Fibroblast of lung (primary cell): ENCODE measurements at places on chromosomes 3 and 15. TPM values are rescaled to one million over a fixed set of nuclear protein-coding genes. Genes with fewer than 3 reads are reported as not detected.

GRCh38 chr3:27659279-27660021 lies 62.7 kb downstream of the EOMES start:
- no peaks in the 10 kb centered on the region for H3K27me3 ChIP-seq
- no peaks in the 10 kb centered on the region for H3K4me1 ChIP-seq
- H3K27ac ChIP-seq = no peak overlapping the region

- H3K4me3 ChIP-seq = no peak overlapping the region
- no peaks in the 10 kb centered on the region for H3K4me1 ChIP-seq
- no peaks in the 10 kb centered on the region for H3K27me3 ChIP-seq
- no peak for DNase-seq
- H3K36me3 ChIP-seq = no peaks in the 10 kb centered on the region
- H3K27ac ChIP-seq = no peak overlapping the region
Measured at GRCh38 chr3:157922614-157923013, 183.6 kb downstream of the SHOX2 start.

DNA sequence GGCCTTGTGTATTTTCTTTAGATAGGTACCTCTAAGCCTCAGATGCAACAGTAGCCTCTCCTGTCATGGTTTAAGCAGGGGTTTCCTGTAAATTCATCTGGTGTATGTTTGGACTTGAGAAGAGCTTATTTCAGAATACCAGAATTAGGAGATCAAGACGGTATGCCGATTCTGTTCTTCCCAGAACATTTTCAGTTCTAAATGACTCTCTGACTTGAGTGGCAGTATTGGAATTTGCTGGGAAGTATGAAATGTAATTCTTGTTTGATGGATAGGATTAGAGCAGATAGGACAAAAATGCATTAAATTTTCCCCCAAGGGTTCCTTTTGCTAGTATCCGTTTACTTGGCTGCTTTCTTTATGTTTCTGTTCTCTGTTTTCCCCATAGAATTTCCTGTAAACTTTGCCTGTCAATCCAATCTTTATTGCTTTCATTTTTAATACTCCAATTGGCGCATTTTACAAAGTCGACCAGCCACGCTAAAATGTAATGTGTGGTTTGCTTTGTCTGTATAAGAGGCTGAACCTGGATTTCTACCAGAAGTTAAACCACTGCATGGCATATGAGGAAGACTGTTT lies 612.2 kb downstream of the RBMS3 start:
- no peaks in the 10 kb centered on the region for H3K4me1 ChIP-seq
- no peak overlapping the region for H3K27ac ChIP-seq
- H3K36me3 ChIP-seq = no peaks in the 10 kb centered on the region
- no peaks in the 10 kb centered on the region for H3K27me3 ChIP-seq

The PDZRN3 gene
- 47.5 and 56.3 TPM in 2 replicates for total RNA-seq

DNA sequence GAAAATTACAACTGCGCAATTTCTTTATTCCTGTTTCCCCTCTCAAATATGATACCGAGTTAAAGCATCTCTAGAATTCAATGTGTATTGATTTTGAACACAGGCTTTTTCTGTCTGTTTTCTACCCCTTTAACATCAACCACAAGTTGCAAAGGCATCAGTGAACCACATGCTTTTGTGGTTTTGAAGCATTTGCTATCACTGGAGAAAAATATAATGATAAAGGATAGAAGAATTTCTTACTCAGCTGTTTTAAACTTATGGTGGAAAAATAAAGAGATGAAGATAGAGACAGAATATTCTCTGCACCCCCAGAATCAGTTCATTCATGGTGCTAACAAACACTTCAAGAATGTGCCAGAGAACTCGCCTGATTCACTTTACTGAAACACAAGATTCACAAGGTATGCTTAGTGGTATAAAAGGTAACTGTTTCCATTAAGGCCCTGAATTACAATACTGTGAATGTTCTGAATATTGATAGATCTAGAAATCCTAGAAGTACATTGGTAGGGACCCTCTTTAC lies 9.5 kb upstream of the DPPA4 start:
- no peaks in the 10 kb centered on the region for H3K4me1 ChIP-seq
- no peaks in the 10 kb centered on the region for H3K27me3 ChIP-seq
- no peaks in the 10 kb centered on the region for H3K36me3 ChIP-seq
- no peak overlapping the region for H3K4me3 ChIP-seq
- H3K27ac ChIP-seq = no peak overlapping the region

The STAB1 gene
- total RNA-seq = under 0.01 TPM in 2 replicates

GRCh38 chr3:58572013-58572633 lies 5.1 kb downstream of the FAM107A start:
- H3K4me1 ChIP-seq = no peaks in the 10 kb centered on the region
- H3K27ac ChIP-seq = no peak overlapping the region
- H3K4me3 ChIP-seq = no peak overlapping the region
- peak; percentile 21 for DNase-seq
- peaks cover 4% of the 10 kb centered on the region for H3K27me3 ChIP-seq

DNA sequence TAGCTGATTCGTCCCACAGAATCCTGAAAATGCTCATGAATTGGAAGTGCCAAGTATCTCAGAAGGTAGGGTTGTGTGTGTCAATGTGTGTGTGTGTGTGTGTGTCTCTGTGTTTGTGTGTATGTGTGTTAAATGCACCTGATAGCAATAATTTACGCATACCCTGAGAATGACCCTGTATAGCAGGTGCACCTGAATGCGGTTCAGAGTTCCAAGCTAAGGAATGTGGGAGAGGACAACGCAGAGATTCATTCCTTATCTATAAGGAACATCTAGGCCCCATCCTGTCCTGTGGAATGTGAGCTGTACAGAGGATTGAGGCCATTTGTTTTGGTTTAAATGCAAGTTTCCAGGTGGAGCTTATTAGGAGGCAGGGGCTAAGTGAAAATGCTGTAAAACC lies 49.1 kb upstream of the NEDD4 start:
- H3K27ac ChIP-seq = no peak overlapping the region
- H3K27me3 ChIP-seq = no peaks in the 10 kb centered on the region
- no peaks in the 10 kb centered on the region for H3K36me3 ChIP-seq

- H3K27ac ChIP-seq = no peak overlapping the region
- H3K4me3 ChIP-seq = no peak overlapping the region
- H3K4me1 ChIP-seq = no peaks in the 10 kb centered on the region
- DNase-seq = no peak
- peaks cover 4% of the 10 kb centered on the region for H3K27me3 ChIP-seq
Measured at GRCh38 chr15:78329625-78330024, 10.5 kb upstream of the CRABP1 start.

- H3K27me3 ChIP-seq = no peaks in the 10 kb centered on the region
- no peak overlapping the region for H3K4me3 ChIP-seq
- no peak overlapping the region for H3K27ac ChIP-seq
- H3K36me3 ChIP-seq = no peaks in the 10 kb centered on the region
- peak; percentile 36 for DNase-seq
Measured at GRCh38 chr3:131231710-131232389, 149.7 kb upstream of the NUDT16 start.

The GPX1 gene
- 447 and 456 TPM in 2 replicates for total RNA-seq

The TPRA1 gene
- total RNA-seq = 35.4 and 47.4 TPM in 2 replicates

DNA sequence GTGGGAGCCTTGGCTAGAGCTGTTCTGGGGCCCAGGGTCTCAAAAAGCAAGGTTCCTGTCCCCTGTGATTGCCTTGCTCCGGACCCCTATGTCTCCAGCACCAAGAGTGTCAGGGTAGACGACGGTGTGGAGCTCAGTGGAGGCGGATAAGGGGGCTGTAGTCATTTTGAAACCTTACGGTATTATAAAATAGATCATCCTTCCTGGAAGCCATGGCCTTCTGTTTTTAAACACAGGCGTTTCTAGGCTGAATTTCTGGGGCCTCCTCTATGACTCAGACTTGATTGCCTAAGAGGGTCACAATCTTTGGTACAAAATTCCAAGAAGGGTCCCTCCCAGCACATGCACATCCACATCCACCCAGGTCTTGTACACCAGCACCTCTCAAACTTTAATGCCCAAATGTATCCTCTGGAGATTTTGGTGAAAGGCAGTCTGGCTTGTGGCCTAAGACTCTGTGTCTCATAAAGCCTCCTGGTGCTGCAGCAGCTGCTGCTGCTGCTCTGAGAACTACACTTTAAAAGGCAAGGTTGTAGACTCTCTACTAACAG lies 70.5 kb upstream of the XCR1 start:
- H3K36me3 ChIP-seq = no peaks in the 10 kb centered on the region
- no peaks in the 10 kb centered on the region for H3K27me3 ChIP-seq
- peak overlapping the region; percentile 93 for H3K27ac ChIP-seq
- no peak overlapping the region for H3K4me3 ChIP-seq
- peaks cover 19% of the 10 kb centered on the region for H3K4me1 ChIP-seq

DNA sequence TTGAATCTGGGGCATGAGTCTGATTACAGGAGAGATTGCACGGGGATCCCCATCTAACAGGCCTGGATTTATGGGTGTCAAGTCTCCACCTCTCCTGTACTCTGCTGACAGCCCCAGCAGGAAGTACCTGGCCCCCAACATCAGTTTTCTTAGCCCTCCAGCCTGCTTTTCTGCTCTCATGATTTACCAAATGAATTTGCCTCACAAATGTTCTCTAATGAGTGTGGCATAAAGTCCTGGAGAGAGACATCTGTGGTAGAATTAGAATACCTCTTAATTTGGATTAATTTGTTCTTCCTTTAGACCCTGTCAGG lies 60.1 kb downstream of the FNDC3B start:
- H3K4me3 ChIP-seq = no peak overlapping the region
- DNase-seq = no peak
- H3K27ac ChIP-seq = no peak overlapping the region
- H3K4me1 ChIP-seq = peaks cover 9% of the 10 kb centered on the region
- no peaks in the 10 kb centered on the region for H3K36me3 ChIP-seq
- H3K27me3 ChIP-seq = no peaks in the 10 kb centered on the region

GRCh38 chr3:167862104-167862730 lies 126.7 kb downstream of the SERPINI1 start:
- H3K36me3 ChIP-seq = no peaks in the 10 kb centered on the region
- no peak overlapping the region for H3K27ac ChIP-seq
- H3K27me3 ChIP-seq = no peaks in the 10 kb centered on the region
- H3K4me3 ChIP-seq = no peak overlapping the region
- DNase-seq = peak; percentile 6

GRCh38 chr3:60528651-60529050 lies 722.6 kb downstream of the FHIT start:
- no peak overlapping the region for H3K4me3 ChIP-seq
- H3K4me1 ChIP-seq = no peaks in the 10 kb centered on the region
- no peak overlapping the region for H3K27ac ChIP-seq
- H3K27me3 ChIP-seq = no peaks in the 10 kb centered on the region
